ENCODE measurements at places on chromosomes 3 and 15.
A peak's percentile ranks its signal among the peaks of the same experiment; 100 is the strongest.

DNA sequence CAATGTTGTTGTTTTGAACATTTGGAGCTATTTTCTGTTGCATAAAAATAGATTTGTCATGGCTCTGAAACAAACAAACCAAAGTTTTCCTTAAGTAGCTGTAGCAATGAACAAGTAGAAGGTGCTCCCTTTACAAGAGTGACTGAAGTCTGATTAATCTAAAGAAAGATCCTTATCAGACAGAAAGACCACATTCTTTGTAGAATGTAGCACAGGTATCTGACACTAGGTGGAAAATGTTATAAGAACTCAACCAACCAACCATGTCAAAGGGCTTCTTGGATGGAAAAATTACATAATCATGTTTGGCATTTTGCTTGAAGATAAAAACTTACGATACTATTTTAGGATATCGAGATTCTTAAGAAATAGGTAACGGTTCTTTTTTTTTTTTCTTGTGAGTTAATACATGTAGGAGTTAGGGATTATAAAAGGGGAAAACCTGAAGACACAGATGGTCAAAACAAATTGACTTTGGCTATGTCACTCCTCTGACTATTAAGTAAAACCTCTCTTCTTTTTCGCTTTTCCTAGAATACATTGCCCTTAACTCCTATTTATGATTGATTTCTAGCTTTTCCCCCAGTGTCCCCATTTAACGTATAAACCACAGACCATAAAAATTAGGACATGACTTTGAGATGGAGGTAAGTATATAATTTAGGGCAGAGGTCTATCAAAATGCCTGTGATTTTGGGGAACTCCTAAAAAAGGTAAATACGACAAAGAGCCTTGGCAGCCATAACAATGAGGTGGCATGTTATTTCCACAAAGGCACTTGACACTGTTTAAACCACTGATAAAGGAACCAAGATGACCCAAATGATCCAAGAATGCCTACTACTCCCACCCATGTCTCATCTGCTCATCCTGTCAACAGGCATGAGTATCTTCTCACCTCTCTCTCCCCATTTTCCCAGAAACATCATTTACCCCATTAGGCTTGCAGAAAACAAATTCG, 72.0 kb downstream of the CCR4 start:
- no peak for DNase-seq

DNA sequence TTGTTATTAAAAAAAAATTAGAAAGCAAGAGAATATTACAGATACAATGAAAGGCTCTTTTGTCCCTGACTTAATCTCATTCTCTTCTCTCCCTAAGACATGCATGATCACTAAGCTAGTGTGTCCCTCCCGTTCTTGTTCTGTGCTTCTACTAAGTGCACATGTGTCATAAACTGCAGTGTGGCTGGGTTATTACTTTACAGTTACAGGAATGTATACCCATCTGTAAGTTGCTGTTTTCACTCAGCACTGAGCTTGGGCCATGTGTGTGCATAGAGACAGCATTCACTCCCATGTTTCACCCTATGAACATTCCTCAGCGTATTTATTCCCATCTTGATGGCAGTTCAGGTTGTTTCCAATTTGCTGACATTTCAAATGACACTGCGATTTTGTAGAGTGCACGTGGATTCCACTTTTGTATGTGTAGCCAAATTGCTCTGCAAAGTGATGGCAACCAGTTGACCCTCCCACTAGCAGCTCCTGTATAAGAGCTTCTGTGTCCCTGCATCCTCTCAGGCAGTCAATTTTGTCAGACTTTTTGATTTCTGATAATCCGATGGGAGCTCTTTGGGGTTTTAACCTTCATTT, 145.8 kb upstream of the UBE2E1 start:
- DNase-seq, result no peak

GRCh38 chr3:112555535-112556170, 6.1 kb downstream of the ATG3 start:
- DNase-seq, result no peak

DNA sequence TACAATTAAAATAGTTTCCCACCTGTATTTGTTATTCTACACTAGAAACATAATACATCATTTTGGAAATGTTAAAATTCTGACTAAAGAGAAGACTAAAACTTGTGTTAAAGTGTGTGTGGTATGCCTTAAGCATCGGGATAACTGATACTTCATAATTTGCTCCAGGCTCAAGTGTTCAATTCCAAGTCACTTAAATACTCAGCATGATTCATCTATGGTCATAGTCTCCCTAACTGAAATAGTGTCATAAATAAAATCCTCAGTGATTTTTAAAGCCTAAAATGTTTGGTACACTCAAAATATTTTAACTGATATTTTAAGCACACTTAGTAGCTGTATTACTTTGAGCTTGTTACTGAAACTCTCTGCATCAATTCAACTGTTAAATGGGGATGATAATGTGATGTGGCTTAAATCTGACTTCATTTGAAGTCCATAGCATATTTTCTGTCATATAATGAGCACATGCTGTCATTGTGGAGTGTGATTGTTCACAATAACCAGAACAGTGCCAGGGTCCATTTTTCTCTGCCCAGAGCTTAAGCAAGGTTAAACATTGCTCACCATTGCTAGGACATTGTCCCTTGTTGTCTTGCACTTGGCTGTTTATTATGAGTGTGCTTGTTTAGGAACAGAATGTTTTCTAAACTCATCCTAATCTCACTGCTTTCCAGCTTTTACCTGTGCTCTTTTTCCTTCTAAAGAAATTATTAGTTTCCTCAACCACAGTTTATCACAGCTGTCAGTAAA, 122.2 kb downstream of the KLHL25 start:
- no peak for DNase-seq

- DNase-seq, result no peak
These were observed 345.7 kb downstream of the SV2B start for GRCh38 chr15:91445695-91446228.

DNA sequence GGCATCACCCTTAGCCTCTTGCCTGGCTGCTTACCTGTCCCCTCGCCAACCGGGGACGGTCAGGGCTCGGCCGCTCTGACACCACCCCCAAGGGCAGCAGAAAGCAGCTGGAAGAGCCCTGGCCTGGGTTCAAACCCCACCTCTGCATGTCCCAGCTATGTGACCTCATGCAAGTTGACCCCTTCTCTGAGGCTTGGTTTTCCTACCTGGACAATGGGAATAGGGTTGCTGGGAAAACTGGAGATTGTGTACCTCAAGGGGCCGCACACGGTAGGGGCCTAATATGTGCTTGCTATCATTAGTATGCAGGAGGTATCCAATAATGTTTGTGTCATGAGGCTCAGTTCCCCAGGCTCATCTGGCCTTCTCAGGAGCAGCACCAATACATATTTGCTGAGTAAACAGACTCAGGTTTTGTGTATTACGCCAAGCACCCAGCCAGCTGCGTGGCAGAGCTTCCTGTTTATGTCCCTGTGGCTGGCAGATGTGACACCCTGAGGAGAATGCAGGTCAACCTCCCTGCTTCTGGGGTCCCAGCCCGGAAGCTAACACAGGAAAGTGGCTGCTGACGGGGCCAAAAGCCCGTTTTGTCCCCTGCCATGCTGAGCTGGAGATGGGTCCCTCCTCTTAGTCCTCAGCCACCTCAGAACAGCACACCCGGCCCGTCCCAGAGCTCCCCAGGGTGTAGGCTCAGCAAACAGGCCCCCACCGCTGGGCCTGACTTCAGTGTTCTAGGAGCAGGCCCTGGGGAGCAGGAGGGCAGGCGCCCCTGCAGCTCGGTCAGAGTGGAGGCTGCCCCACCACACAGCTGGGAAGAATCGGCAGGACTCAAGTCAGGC, 29.7 kb downstream of the PLXND1 start:
- no peak for DNase-seq

DNA sequence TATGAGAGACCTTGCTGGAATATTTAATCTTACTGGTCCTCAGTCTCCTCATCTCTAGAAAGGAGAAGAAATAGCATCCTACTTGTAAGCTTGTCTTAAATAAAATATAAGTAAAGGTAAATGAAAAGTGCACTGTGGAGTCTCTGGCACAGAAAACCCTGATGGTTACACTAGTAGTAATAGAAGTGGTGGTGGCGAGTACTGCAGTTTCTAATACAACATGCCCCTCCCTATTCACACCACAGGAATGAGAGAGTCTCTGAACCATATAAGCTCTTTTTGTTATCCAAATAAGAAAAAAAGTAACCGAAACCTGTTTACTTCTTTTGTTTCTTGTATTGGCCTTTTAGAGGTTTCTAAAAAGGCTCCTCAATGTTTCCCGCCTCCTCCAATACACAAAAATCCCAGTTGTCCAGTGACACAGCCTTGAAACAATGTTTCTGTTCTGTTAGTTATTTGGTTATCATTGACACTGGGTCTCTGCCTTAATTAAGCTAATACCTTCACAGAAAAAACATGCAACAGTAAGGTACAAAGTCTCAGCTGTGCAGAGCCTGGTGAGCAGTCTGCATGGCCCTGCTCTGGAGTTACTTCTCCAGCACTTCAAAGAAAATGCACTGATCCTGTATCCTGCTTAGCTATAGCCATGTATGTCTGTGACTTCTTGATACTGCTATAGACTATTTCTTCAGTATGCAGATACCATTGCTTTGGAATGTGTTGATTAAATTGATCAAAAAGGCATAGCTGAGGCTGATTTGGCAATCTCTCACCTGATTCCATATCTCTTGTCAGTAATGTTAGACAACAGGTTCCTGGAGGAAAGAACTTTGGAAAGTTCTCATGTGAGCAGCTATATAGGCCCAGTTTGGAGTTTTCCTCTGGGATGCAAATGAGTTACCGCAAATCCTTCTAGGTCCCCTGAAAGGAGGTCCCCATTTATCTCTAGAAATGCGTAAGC, 315.6 kb upstream of the IL12A start:
- DNase-seq, result no peak

DNA sequence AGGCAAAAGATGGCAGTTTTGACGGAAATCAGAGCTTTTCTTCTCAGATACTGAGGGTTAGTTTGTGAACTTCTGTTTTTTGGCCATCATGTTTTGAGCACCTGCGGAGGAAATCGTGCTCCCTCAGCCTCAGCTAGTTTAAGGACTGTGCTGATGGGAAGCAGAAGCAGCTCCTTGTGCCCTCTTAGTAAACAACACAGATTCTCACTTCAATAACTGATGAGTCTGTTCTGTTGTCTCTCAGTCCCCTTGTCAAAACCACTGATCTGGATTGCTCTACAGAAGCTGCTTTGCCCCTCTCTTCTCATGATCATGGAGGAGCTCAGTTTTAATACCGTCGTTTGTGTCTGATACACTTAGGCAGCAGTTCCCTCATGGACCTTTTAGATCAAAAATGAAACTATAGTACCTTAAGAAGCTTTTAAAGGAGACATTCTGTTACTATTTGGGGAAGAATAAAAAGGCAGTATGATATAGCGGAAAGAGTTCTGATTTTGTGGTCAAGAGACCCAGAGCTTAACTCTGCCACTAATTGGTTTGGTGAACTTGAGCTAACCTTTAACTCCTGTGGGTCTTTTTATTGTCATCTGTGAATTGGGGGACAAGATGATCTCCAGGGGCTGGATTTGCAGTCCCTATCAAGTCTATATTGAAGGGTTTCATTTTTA, 152.6 kb downstream of the BBX start:
- no peak for DNase-seq

GRCh38 chr3:80983753-80984152, 777.7 kb downstream of the GBE1 start:
- no peak for DNase-seq

- DNase-seq, result no peak
These were observed 64.4 kb upstream of the FLNB start for GRCh38 chr3:57943525-57944495.

DNA sequence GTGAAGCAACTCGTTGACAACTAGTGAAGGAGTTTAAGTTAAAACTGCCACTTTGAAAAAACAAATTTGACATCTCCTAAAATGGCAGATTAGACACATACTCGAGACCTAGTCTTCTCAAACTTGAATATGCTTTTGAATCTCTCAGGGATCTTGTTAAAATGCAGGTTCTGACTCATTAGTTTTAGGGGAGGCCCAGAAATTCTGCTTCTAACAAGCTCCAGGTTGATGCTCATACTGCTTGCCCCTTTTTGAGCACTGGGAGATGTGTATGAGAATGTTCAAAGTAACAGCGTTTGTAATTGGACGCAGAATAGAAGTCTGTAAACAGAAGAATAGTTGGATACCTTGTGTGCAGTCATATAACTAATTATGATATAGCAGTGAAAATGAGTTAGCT, 1.6 kb downstream of the C3orf38 start:
- no peak for DNase-seq

DNA sequence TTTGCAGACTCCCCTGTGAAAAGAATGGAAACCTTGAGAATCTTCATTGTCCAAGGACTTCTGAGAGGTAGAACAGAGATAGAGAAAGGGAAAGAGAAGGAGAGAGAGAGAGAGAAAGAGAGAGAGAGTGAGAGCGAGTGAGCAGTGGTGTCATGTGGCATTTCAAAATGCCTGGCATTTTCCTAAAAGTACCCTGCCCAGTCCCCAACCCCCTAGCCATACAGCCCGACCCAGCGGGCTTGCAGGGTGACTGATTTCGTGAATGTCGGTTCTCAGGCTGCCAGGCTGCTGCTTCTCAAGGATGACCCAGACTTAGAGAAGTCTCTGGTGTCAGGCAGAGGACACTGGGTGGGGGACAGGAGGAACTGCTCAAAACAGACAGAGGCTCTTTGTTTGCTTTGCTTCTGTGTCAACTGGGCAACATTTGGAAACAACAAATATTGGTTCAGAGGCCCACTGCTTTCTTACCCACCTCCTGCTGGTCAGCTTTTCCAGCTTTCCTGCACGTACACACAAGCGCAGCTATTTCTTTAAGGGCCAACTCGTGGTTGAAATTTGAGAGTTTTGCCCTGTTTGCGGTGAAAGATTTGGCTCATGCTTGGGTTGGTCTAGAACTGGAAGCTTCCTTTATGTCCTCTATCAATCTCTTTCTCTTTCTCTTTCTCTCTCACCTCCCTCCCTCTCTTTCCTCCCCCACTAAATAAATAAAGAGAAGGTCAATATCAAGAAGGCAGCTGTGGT, 3.7 kb upstream of the TF start:
- DNase-seq, result no peak

- peak; percentile 56 for DNase-seq
These were observed 162.5 kb upstream of the CHRNA7 start for GRCh38 chr15:31867536-31868442.

DNA sequence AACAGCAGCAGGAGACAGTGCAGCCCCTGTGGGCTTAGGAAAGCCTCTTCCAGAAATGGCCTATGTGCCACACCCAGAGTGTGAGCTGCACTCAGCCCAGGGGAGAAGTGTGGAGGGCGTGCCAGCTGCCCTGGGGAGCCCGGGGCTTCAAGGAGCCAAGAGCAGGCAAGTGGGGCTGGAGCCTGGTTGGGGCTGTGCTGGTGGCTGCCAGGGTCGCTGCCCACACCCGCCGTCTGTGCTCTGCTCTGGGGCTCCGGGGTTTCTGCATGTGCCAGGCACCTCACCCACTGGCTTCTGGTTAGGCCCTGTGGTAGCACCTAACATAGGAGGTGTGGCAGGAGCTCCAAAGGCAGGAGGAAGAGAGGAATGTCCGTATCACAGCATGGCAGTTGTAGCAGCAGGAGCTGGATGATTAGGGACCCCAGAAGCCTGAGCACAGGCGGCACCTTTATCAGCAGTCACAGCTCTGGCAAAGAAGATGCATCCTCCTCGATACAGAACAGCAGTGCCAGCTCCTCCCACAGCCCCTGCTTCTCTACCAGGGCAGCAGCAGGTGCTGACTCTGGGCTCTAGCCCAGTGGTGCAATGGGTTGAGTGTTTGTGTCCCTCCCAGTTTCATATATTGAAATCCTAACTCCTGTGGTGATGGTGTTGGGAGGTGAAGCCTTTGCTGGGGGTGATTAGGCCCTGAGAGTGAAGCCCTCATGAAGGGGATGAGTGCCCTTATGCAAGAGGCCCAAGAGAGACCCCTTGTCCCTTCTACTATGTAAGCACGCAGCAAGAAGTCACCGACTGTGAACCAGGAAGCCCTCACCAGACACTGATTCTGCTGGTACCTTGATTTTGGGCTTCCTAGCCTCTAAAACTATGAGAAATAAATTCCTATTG, 70.0 kb upstream of the KLF13 start:
- no peak for DNase-seq

GRCh38 chr3:141407047-141407446, 38.7 kb downstream of the ZBTB38 start:
- DNase-seq, result no peak

Data from stimulated activated CD4-positive, alpha-beta T cell treated with anti-CD3 and anti-CD28 coated beads, TNF-alpha, amount 100 ng/mL, for 1 hour (primary cell).